Stimulated activated CD8-positive, alpha-beta memory T cell treated with anti-CD3 and anti-CD28 coated beads, Interleukin-4, amount 100 ng/mL, for 1 hour (primary cell): ENCODE measurements at places on chromosomes 1 and 21.

- no peak for DNase-seq
Measured at GRCh38 chr21:39010629-39011404, 172.4 kb downstream of the PSMG1 start.

DNA sequence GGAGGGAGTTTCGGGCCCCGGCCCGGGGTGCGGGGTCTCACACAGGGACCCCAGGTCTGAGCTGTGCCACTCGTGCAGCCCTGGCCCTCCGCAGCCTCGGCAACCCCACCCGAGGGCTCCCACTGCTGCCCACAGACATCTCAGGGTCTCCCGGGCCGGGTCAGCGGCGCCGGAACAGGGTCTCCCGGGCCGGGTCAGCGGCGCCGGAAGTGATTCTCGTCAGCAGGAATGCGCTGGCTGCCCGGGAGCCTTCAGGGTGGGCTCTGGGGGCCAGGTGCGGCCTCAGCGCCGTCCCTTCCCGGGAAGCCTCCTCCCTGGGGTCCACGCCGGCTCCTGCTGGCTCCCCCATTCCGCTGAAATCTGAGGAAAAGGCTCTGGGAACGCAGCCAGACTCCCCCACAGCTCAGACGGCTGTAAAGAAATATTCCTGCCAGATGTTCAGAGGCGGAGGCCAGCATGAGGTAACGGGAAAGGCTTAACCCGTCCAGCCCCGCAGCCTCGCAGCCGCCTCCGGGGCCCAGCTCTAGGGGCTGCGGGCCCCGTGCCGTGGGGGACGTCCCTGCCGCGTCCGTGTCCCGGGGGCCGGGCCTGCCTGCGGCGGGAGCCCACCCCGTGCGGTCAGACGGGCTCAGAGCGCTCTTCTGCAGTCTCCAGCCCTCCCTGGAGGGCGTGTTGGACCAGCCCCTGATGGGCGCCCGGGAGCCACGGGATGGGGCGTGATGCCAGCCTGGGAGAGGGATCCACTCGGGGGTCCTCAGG is 8.7 kb upstream of the COL6A1 start:
- DNase-seq, result no peak

GRCh38 chr1:12424793-12425192 is 193.2 kb downstream of the DHRS3 start:
- no peak for DNase-seq

GRCh38 chr1:116397728-116398127 is 24.7 kb downstream of the ATP1A1 start:
- no peak for DNase-seq

DNA sequence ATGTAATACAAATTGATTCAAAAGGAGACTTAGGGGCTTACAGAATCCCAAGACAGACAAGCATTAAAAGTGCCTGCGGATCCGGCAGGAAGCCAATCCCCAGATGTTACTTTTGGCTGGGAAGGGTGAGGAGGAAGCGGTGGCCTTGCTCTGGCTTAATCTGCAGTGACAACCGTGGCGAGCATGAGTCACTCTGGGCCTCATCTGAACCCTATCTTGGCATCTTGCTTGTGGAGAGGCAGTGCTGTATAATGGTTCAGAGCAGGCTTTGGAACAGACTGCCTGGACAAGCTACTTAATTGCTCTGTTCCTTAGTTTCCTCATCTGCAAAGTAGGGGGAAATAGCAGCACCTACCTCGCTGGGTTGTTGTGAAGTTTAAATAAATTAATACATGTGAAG is 74.1 kb downstream of the XCL2 start:
- DNase-seq, result no peak

DNA sequence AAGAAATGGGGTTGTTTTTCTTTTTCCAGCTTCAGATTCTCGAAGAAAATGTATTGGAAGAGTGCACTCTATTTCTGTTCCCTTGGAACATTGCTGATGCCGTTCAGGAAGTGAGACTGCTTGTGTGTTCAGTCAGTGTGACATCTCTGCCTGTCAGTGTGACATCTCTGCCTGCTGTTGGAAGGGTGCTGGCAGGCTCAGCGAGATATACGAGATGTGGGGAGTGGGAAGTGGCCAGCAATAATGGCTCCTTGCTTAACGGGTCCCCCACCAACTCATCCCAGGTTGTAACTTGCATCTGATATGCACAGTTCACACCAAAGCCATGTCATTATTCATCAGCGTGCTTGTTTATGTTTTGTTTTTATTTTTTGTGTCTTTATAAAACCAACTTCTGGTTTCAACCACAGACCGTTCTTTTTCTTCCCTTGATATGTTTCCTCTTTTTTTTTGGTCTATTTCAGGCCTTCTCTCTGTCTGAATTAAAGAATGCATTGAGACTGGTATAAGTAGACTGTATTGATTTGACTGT is 145.4 kb downstream of the GALNT2 start:
- no peak for DNase-seq
